EL (cell line): ENCODE measurements at places on chromosomes 1 and 21.
A peak's percentile ranks its signal among the peaks of the same experiment; 100 is the strongest.

DNA sequence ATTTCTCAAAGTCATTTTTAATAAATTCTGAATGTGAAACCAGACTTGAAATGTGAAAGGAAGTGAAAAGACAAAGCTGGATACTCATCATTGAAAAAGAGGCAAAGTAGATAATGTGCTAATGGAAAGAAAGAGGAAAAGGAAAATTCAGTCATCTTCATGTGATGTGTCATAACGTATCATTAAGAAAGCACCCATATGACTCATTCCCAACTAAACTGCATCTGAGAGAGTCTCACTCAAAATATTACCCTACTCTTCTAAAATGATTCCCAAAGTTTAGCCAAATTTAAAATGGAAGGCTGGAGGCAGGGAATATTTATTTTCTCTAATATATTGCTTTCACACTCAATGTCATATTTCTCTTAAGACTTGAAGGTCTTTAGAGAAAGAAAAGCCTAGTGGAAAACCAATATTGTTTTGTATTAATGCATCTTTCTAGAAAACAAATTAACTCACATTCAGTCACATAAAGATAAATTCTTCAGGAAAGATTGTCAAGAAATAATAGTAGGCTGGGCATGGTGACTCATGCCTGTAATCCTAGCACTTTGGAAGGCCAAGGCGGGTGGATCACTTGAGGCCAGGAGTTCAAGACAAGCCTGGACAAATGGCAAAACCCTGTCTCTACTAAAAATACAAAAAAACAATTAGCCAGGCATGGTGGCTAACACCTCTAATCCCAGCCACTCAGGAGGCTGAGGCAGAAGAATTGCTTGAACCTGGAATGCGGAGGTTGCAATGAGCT, 129.9 kb downstream of the SLC30A10 start:
- peak; percentile 72 for DNase-seq

GRCh38 chr1:86687595-86687994, 16.8 kb upstream of the SH3GLB1 start:
- peak; percentile 8 for DNase-seq

DNA sequence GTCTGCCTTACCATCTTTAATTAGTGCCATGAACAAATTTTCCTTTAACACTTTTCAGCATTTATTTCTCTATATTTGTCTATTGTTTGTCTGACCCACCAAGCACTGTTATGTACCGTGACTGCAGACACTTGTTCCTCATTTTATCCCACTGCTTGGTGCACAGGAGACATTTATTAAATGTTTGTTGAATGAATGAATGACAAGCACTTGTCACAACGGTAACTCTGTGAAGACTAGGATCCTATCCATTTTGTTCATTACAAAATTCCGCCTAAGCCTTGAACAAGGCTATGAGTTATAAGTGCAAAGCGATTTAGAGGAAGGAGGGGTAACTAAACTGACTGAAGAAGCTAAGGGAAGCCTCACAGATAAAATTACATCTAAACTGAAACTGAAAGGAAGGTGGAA, 379 bp upstream of the STRIP1 start:
- DNase-seq = no peak

DNA sequence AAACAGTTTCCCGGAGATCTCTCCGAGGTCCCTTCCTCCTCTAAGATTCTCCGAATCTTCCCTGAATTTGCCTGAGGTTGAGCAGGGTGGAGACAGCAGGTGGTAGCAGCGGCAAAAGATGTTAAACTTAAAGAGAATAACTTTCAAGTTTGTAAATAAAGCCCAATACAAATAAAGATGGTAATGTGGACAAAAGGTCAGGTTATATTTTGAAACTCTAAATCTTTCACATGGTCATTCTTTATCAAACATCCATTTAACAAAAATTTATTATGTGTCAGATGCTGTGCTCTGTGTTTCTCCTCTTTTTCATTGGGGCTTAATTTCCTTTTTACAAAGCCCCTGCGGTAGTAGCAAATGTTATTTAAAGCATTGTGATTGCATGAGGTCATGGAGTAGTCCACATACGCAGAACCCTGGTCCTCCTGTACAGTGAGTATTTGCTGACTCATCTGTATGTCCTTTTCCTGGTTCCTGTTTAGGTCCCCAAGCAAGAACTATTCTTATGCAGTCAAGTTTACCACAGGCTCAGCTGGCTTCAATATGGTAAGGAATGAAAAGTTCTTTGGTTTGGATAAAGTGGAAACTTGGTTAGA, 119.2 kb downstream of the ITSN1 start:
- peak; percentile 98 for DNase-seq

- no peak for DNase-seq
These were observed 1464.8 kb upstream of the PRMT6 start for GRCh38 chr1:105591681-105592080.

DNA sequence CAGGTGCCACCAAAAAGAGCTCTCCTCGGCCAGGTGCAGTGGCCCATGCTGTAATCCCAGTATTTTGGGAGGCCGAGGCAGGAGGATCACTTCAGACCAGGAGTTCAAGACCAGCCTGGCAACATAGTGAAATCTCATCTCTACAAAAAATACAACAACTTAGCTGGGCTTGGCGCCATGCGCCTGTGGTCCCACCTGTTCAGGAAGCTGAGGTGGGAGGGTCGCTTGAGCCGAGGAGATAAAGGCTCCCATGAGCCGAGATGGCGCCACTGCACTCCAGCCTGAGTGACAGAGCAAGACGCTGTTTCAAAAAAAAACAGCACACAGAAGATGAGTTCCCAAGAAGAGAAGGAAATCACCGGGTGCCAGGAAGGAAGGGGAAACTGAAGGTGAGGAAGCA, 67.0 kb downstream of the CHD5 start:
- no peak for DNase-seq

DNA sequence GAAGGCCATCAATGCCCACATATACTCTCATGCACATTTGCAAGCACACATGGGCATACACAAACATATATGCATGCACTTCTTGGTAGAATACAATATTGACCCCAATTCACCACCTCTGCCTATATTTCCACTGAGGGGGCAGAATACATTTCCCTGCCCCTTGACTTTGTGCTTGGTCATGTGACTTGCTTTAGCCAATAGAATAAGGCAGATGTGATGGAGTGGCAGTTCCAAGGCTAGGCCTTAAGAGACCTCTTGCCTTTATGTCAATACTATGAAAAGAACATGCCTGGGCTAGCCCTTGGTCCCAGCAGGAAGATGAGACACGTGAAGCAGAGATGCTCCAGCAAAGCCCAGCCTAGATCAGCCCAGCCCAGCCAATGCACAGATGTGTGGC, 66.0 kb upstream of the GRIK3 start:
- no peak for DNase-seq

GRCh38 chr21:37565530-37566223, 199.1 kb downstream of the DYRK1A start:
- peak; percentile 52 for DNase-seq

DNA sequence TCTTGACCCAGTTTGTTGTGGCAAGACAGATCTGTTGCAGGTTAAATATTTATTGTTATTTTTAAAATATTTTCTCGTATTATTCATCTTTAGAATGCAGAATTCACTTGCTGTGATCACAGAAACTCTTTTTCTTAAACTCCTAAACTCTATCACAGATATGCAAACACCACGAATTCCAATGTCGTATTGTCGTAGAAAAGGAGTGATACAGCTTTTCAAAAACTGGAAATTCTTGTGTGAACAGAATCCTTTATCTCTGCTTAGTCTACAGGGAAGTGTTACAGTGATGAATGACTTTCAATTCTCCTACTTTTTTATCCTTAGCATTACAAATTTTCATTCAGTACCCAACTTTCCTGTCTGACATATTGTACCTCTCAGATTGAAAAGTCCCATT, 1329.5 kb upstream of the B3GALT2 start:
- DNase-seq = peak; percentile 15

- DNase-seq = no peak
These were observed 105.9 kb downstream of the SIPA1L2 start for GRCh38 chr1:232524056-232524455.
